ENCODE measurements at places on chromosomes 12 and 14. TPM values are rescaled to one million over a fixed set of nuclear protein-coding genes. Genes with fewer than 3 reads are reported as not detected.

The IL26 gene
- total RNA-seq, result 0.23 TPM

The OR5AU1 gene
- not detected for total RNA-seq

The PTPRB gene
- not detected for total RNA-seq

The CEBPE gene
- total RNA-seq, result 0.92 TPM

The RPL10L gene
- not detected for total RNA-seq

The CLEC12A gene
- total RNA-seq, result 6.3 TPM

The FERMT2 gene
- total RNA-seq, result not detected

The EIF2B1 gene
- total RNA-seq, result 73.6 TPM

The PRB3 gene
- total RNA-seq, result not detected

The KIF26A gene
- 0.26 TPM for total RNA-seq

The ADAMTS20 gene
- not detected for total RNA-seq

The TPPP2 gene
- not detected for total RNA-seq

The CCDC38 gene
- not detected for total RNA-seq

The SPATS2 gene
- 12.9 TPM for total RNA-seq

The TEX22 gene
- 1.9 TPM for total RNA-seq

The GDF3 gene
- not detected for total RNA-seq

The STYK1 gene
- 5.9 TPM for total RNA-seq

The DLGAP5 gene
- 112 TPM for total RNA-seq

The SMCO2 gene
- 0.61 TPM for total RNA-seq

The NANOG gene
- not detected for total RNA-seq

The FAM186B gene
- total RNA-seq, result 0.18 TPM

The ATL1 gene
- 1.5 TPM for total RNA-seq

The LRP1-AS gene
- not detected for total RNA-seq

The TRIM9 gene
- 0.63 TPM for total RNA-seq

The KRT80 gene
- total RNA-seq, result not detected

The KRT84 gene
- total RNA-seq, result not detected

The ARHGAP9 gene
- total RNA-seq, result 248 TPM

The BDKRB2 gene
- not detected for total RNA-seq

The PRKD1 gene
- total RNA-seq, result not detected

The KRT71 gene
- not detected for total RNA-seq

The BTBD7 gene
- 19.0 TPM for total RNA-seq

The KRT74 gene
- not detected for total RNA-seq

The SLCO1C1 gene
- not detected for total RNA-seq

The EPYC gene
- total RNA-seq, result not detected

The INHBC gene
- not detected for total RNA-seq

The ARG2 gene
- 1.6 TPM for total RNA-seq

The RDH12 gene
- total RNA-seq, result not detected

The SLC25A47 gene
- not detected for total RNA-seq

The ALG10B gene
- total RNA-seq, result 12.0 TPM

The GALNT8 gene
- total RNA-seq, result 0.76 TPM

The NEUROD4 gene
- not detected for total RNA-seq

The DNAJC22 gene
- 0.29 TPM for total RNA-seq

The FGF6 gene
- total RNA-seq, result not detected

The LHX5 gene
- not detected for total RNA-seq

The KLRC1 gene
- total RNA-seq, result 4.9 TPM

The KRT86 gene
- 1.1 TPM for total RNA-seq

The RAPGEF3 gene
- 0.24 TPM for total RNA-seq

The RNU4-1 gene
- total RNA-seq, result 2,335 TPM

The TAS2R31 gene
- total RNA-seq, result 2.2 TPM

The CLEC1B gene
- total RNA-seq, result not detected

The MYH6 gene
- total RNA-seq, result not detected

The DDX51 gene
- 27.6 TPM for total RNA-seq

The TTC7B gene
- total RNA-seq, result 5.3 TPM

The BICD1 gene
- 16.8 TPM for total RNA-seq

Data from activated CD8-positive, alpha-beta T cell treated with anti-CD3 and anti-CD28 coated beads, Interleukin-2, amount 10 ng/mL, durations not matched to agents 7 days and 5 days (primary cell).